Uterus (tissue), 4 donors: ENCODE measurements at places on chromosomes 11 and 22. TPM values are rescaled to one million over a fixed set of nuclear protein-coding genes. Genes with fewer than 3 reads are reported as not detected.

- H3K27me3 ChIP-seq = no peaks in the 10 kb centered on the region
- no peak overlapping the region for H3K27ac ChIP-seq
- H3K4me3 ChIP-seq = no peak overlapping the region
Observed at GRCh38 chr11:119504371-119504770, 81.4 kb upstream of the THY1 start.

DNA sequence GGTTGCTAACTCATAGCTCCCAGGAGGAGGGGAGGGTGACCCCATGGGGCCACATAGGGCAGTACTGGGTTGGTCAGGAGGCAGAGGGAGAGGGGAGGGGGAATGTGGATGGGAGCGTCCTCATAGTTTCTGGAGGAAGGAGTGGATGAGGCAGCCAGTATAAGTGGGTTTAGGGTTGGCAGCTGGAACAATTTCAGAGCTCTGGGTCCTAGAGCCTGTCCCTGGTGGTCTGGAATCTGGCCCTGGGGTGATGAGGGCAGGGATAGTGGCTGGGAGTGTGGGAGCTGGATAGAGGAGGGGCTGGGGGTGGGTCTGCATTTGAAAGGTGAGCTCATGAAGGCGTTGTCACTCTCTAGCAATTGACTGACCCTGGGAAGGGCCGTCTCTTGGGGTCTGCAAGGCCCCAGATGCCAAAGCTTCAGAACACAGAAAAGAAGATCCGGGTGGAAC is 5.3 kb upstream of the MRGPRG start:
- no peaks in the 10 kb centered on the region for H3K27me3 ChIP-seq
- no peaks in the 10 kb centered on the region for H3K36me3 ChIP-seq
- no peak overlapping the region for H3K27ac ChIP-seq
- DNase-seq = no peak
- no peaks in the 10 kb centered on the region for H3K4me1 ChIP-seq
- no peak overlapping the region for H3K4me3 ChIP-seq

The ASCL2 gene
- total RNA-seq = not detected

The VSIG10L2 gene
- not detected for total RNA-seq

DNA sequence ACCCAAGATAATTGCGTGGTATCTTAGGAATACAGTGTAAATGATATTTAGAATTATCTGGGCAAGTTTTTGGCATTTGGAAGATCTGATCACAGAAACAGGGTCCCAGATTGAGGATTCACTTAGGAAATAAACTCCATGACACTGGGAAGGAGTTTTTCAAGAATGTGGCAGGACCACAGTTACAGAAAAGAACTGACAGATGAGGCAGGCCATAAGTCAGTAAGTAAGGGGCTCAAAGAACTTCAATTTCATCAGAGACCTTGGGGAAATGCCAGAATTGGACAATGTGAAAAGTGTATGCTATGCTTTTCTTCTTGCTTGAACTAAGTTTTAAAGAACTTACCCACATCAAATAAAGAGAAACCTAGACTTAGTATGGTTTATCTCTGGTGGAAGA is 49.3 kb downstream of the RBMXL2 start:
- H3K4me1 ChIP-seq = no peaks in the 10 kb centered on the region
- no peaks in the 10 kb centered on the region for H3K27me3 ChIP-seq
- H3K27ac ChIP-seq = no peak overlapping the region
- no peaks in the 10 kb centered on the region for H3K36me3 ChIP-seq

The DGCR6L gene
- total RNA-seq = 101 TPM

The RAG2 gene
- total RNA-seq = not detected

GRCh38 chr22:38957046-38957770 is at the start of gene APOBEC3A:
Gene APOBEC3A, plus strand, starts transcription at chr22:38957609. Its CDS starts 83 bp downstream, at chr22:38957692.
- H3K27me3 ChIP-seq = no peaks in the 10 kb centered on the region
- H3K4me3 ChIP-seq = no peak within 1 kb of the TSS
- no peak within 1 kb of the TSS for H3K27ac ChIP-seq

DNA sequence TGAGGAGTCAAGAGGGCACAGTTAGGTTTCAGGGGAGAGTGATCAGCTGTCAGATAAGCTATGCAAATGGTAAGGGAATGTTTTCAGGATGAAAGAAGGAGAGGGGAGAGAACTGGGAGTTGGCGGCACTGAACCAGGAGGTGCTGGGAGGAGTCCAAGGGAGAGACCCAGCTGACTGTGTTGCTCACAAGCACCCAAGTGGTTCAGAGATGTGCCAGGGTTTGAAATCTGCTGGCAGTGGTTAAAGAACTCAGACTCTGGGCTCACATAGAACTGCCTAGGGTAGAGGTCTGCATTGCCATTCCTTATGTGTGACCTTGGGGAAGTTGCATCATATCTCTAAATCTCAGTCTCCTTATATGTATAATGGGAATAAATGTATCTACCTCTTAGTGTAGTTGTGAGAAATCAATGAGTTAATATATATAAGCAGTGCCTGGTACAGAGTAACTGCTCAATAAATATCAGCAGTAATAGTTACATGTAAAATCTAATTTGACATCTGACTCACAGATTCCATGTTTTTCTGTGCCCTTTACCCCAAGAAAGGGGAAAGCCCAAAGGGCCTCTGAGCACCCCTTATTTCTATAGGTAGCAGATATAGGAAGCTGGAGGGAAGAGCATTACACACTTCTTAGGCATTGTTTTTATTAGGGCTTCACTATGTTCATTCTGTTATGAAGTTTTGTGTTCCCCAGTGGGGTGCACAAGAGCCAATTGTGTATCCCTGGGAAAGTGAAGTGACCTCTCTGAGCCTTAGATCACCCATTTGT is 66.9 kb upstream of the SESN3 start:
- no peaks in the 10 kb centered on the region for H3K27me3 ChIP-seq
- no peaks in the 10 kb centered on the region for H3K4me1 ChIP-seq
- H3K4me3 ChIP-seq = no peak overlapping the region
- DNase-seq = no peak

DNA sequence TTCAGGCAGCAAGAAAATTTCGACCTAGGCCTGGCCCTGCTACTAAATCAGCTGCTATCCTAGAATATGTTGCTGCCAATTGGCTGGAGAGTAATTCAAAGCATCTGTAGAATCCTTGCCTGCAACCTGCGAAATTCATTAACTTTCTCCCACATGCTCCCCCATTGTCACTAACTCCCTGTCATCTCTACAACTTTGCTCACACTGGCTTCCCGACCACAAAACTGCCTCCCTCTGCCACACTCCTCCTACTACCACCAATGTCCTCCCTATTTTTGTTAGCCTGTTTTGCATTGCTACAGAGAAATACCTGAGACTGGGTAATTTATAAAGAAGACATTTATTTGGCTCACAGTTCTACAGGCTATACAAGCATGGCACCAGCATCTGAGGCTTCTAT is 570.6 kb downstream of the INSC start:
- H3K27ac ChIP-seq = no peak overlapping the region
- no peak overlapping the region for H3K4me3 ChIP-seq
- no peak for DNase-seq

The SYNGR1 gene
- total RNA-seq = 42.7 TPM

The SCARF2 gene
- 31.3 TPM for total RNA-seq

GRCh38 chr22:40759294-40759840 is 59.8 kb downstream of the SLC25A17 start:
- DNase-seq = no peak
- H3K36me3 ChIP-seq = no peaks in the 10 kb centered on the region
- no peak overlapping the region for H3K27ac ChIP-seq
- H3K27me3 ChIP-seq = no peaks in the 10 kb centered on the region

The IGLL1 gene
- 0.48 TPM for total RNA-seq

The ATM gene
- 164 TPM for total RNA-seq

The MUC6 gene
- total RNA-seq = 3.5 TPM

DNA sequence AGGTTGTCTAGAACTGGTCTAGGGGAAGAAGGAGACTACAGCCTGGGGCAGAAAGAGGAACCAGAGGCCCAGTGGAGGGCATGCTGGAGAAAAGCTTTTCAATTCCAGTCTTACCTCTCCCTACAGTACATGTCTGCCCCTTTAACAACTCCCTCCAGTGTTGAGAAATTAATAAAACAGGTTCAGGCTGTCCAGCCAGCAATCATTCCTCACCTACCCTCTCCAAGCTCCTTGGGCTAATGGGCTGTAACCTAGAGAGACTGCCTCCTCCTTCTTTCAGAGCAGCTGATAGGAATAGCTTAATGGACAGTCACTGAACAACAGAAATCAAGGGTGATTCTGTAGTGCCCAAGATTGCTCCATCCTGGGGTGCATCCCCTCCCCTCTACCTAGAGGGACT is 8.8 kb downstream of the SLC35F2 start:
- H3K4me3 ChIP-seq = no peak overlapping the region
- no peaks in the 10 kb centered on the region for H3K27me3 ChIP-seq
- no peaks in the 10 kb centered on the region for H3K4me1 ChIP-seq
- no peak overlapping the region for H3K27ac ChIP-seq
- no peaks in the 10 kb centered on the region for H3K36me3 ChIP-seq

The SYT9 gene
- total RNA-seq = not detected

- H3K27me3 ChIP-seq = no peaks in the 10 kb centered on the region
- no peaks in the 10 kb centered on the region for H3K4me1 ChIP-seq
- no peaks in the 10 kb centered on the region for H3K36me3 ChIP-seq
- no peak overlapping the region for H3K4me3 ChIP-seq
- no peak for DNase-seq
Observed at GRCh38 chr22:30880181-30880601, 88.4 kb downstream of the MORC2 start.

The KCNJ1 gene
- total RNA-seq = not detected

GRCh38 chr11:25377466-25377865 is 880.6 kb downstream of the LUZP2 start:
- H3K36me3 ChIP-seq = no peaks in the 10 kb centered on the region
- no peak overlapping the region for H3K4me3 ChIP-seq
- H3K27me3 ChIP-seq = no peaks in the 10 kb centered on the region
- H3K27ac ChIP-seq = no peak overlapping the region

- H3K27me3 ChIP-seq = no peaks in the 10 kb centered on the region
- no peak overlapping the region for H3K4me3 ChIP-seq
- H3K36me3 ChIP-seq = no peaks in the 10 kb centered on the region
- H3K27ac ChIP-seq = no peak overlapping the region
- no peak for DNase-seq
- no peaks in the 10 kb centered on the region for H3K4me1 ChIP-seq
Observed at GRCh38 chr11:17489751-17490150, 13.1 kb upstream of the ABCC8 start.

The IL18BP gene
- total RNA-seq = 9.7 TPM

The MOGAT2 gene
- not detected for total RNA-seq

GRCh38 chr22:50304528-50305392 is 2.7 kb downstream of the PLXNB2 start:
- peak overlapping the region; percentile 94 for H3K27ac ChIP-seq
- no peaks in the 10 kb centered on the region for H3K27me3 ChIP-seq
- DNase-seq = no peak

DNA sequence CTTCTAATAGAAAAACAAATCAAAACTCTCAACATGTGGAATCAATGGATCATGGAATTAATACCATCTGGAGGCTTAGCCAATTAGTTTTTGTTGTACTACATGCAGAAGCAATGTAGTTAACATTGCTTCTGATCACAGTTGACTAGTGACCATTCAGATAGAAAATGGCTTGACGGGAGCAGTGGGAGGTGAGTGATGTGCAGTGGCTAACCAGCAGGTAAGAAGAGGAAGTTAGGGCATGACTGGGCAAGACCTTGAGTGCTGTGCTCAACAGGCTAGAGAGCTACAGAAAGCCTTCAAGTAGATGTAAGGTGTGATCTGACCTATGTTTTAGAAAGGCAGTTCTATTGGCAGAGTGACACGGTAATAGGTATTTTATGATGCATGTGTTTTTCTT is 60.7 kb upstream of the ALKBH3 start:
- H3K36me3 ChIP-seq = no peaks in the 10 kb centered on the region
- no peaks in the 10 kb centered on the region for H3K4me1 ChIP-seq
- DNase-seq = no peak
- H3K27me3 ChIP-seq = no peaks in the 10 kb centered on the region

The PHLDA2 gene
- 5.2 TPM for total RNA-seq

- no peaks in the 10 kb centered on the region for H3K27me3 ChIP-seq
- no peaks in the 10 kb centered on the region for H3K36me3 ChIP-seq
- no peak overlapping the region for H3K27ac ChIP-seq
- no peak overlapping the region for H3K4me3 ChIP-seq
- no peak for DNase-seq
Observed at GRCh38 chr11:130526846-130527245, 78.4 kb downstream of the ADAMTS15 start.

DNA sequence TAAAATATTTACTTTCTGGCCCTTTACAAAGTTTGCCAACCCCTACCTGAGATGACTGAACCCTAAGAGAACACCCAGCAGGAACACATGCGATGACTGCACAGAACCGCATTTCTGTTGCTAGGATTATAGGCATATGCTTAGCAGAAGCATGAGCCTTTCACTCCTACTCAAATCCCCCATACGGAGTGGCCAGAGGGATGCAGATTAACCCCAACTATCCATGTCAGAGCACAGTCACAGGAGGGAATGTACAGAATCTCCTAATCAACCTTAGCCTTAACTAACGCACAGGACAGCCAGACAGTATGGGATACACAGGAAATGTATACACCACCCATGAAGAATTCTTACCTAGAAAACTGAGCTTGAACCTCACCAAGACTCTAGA is 6.2 kb downstream of the HPS4 start:
- H3K4me1 ChIP-seq = peaks cover 9% of the 10 kb centered on the region
- no peak for DNase-seq
- H3K27me3 ChIP-seq = no peaks in the 10 kb centered on the region
- H3K36me3 ChIP-seq = no peaks in the 10 kb centered on the region
- no peak overlapping the region for H3K27ac ChIP-seq

GRCh38 chr11:13061294-13061990 is 52.3 kb downstream of the RASSF10 start:
- no peak overlapping the region for H3K4me3 ChIP-seq
- no peaks in the 10 kb centered on the region for H3K36me3 ChIP-seq
- no peaks in the 10 kb centered on the region for H3K27me3 ChIP-seq
- H3K4me1 ChIP-seq = no peaks in the 10 kb centered on the region
- DNase-seq = no peak
- no peak overlapping the region for H3K27ac ChIP-seq

The MUC15 gene
- total RNA-seq = not detected

GRCh38 chr22:32538521-32538920 is 63.9 kb downstream of the FBXO7 start:
- DNase-seq = no peak
- H3K4me3 ChIP-seq = no peak overlapping the region
- peaks cover 5% of the 10 kb centered on the region for H3K4me1 ChIP-seq
- peak overlapping the region; percentile 32 for H3K27ac ChIP-seq

- no peaks in the 10 kb centered on the region for H3K27me3 ChIP-seq
- no peaks in the 10 kb centered on the region for H3K4me1 ChIP-seq
- no peak overlapping the region for H3K27ac ChIP-seq
- no peak overlapping the region for H3K4me3 ChIP-seq
- H3K36me3 ChIP-seq = no peaks in the 10 kb centered on the region
Observed at GRCh38 chr11:997907-998306, 38.6 kb downstream of the MUC6 start.

DNA sequence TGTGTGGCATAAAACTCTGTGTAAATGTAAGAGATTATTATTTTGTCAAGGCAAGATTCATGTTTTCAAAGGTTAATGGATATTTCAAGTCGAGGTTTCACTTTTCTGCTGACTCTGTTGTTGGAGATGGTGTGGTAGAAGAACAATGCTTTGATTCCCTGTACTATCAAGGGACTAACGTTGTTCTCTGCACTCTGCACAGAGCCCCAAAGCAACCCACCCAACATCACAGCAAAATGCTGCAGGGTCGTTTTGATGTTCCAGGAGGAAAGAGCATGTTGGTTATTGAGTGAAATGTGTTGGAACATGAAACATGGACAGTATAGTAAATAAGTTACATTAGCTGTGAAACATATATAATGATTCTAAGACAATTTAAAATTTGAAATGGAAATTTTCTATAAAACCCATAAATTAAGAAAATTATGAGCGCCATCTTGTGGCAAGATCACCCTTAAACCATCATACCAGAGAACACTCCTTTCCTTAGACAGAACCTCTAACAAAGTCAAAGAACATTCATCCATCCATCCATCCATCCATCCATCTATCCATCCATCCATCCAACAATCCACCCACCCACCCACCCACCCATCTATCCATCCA is 164.4 kb upstream of the ZBED5 start:
- H3K27me3 ChIP-seq = no peaks in the 10 kb centered on the region
- no peaks in the 10 kb centered on the region for H3K36me3 ChIP-seq
- H3K4me1 ChIP-seq = no peaks in the 10 kb centered on the region
- DNase-seq = no peak

The CNGA4 gene
- 0.26 TPM for total RNA-seq
